ENCODE measurements at places on chromosomes 3 and 15.
A peak's percentile ranks its signal among the peaks of the same experiment; 100 is the strongest.

DNA sequence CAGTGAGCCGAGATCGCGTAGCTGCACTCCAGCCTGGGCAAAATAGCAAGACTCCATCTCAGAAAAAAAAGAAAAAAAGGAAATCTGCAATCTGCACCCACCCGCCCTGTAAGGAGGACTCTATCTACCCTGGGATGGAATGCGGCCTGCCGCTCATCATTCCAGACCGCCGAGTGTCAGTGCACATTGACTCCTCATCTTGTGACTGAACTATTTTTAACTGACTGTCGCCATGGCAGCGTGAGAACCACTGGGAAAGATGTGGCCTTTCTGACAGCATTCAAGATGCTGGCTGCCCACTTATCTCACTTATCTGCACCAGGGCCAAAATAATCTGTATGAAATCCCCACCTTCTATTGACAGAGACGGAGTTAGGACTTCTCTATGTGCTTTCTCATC is 38.8 kb upstream of the ANKRD34C start:
- no peak for DNase-seq

DNA sequence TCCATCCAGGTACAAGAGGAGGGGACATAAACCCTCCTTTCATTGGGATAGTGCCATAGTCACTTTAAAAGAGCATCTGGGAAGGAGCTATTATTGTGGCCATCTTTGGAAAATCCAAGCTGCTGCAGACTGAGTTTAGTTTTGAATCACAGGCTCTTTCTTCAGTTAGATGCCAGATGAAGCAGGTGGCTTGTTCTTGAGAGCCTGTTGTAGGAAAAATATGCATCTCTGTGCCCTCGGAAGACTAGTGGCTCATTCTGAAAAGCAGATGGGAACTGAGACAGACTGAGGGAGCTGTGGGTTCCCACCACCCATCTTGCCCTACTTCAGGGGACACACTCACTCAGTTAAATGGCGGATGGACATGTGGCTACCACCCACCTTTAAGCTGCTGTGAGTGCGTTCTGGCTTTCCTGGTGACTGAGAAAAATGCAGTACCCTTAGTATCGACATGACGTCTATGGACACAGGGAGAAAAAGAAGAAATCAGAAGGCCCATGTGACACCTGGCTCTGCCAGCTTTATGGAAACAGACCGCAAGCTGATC is 50.2 kb downstream of the RARB start:
- no peak for DNase-seq

DNA sequence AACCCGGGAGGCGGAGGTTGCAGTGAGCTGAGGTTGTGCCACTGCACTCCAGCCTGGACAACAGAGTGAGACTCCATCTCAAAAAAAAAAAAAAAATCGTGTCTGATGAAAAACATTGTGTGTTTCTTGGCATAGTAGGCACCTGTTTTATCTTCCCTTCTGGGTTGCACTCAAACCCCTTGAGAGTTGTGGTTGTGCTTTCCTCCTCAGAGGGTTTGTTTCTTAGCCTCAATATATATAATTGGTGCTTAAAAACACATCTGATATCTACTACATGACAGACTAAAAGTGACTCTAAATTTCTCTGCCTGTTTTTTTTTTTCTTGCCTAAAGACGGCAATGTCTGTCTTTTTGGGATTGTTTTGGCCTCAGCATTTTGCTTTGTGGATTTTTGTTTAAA is 7.6 kb downstream of the NR1D2 start:
- DNase-seq, result no peak

GRCh38 chr3:14305324-14305723 is 97.1 kb upstream of the SLC6A6 start:
- DNase-seq, result no peak

- DNase-seq, result no peak
Observed at GRCh38 chr15:39999538-40000200, 39.3 kb downstream of the SRP14 start.

- DNase-seq, result peak; percentile 23
Observed at GRCh38 chr3:176514297-176514696, 683.0 kb downstream of the TBL1XR1 start.

DNA sequence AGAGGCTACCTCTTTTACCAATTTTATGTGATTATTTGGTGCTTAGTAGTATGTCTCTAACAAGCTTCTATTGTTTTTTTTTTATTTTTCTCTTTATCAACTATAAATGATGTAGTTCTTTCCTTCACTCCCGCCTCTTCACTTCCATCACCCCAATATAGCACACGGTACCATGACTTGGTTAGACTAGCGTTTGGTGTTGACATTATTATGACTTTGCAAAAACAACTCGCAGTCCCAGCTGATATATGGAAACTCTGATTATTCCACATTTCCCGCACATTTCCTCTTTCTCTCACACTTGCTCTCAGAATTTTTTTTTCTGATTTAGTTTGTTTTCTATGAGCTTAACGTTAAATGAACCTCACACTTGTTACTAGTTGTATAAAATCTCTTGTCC is 162.2 kb downstream of the GREM1 start:
- no peak for DNase-seq

GRCh38 chr15:92244703-92245102 is 149.0 kb upstream of the ST8SIA2 start:
- DNase-seq, result no peak

DNA sequence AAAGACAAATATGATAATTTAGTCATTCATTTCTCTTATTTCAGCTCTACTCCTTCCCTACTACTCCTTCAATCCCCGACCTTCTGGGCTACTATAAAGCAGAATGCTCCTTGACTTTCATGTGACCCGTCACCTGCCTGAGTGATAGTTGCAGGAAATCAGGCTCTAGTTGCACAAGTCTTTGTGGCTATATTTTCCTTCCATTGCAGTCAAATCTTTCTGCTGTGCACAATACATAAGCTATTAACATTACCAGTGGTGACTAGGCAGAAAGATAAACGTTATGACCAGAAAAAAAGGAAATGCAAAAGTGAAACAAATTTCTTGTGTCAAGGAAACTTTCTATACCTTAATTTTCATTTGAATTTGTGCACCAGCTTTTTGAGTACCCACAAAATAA is 2.3 kb downstream of the SUCNR1 start:
- peak; percentile 15 for DNase-seq

DNA sequence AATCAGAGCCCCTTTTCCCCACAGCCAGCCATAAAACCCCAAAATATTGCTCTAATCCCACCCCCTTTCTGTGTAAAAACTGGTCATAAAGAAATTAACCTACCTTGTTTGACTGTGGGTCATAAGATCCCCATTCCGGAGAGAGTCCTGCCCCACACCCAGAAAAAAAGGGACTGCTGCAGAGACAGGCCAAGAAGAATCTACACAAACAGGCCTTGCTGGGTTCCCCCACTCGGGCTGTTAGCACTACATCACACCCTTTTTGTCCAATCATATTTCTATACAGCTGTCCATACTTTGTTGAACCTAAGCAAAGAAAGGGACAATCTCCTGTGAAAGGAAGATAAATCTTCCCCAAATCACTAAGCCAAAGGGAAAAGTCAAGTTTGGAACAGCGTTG is 84.4 kb upstream of the MFGE8 start:
- no peak for DNase-seq

GRCh38 chr3:169772897-169773816 is at the start of gene MYNN:
MYNN (plus strand) TSS chr3:169773396; CDS start chr3:169774296, 900 bp downstream.
- DNase-seq, result peak; percentile 94

- no peak for DNase-seq
Observed at GRCh38 chr3:72266016-72266370, 481.0 kb upstream of the PROK2 start.

GRCh38 chr3:52406231-52406661 is 38.7 kb downstream of the SEMA3G start:
- DNase-seq, result no peak

DNA sequence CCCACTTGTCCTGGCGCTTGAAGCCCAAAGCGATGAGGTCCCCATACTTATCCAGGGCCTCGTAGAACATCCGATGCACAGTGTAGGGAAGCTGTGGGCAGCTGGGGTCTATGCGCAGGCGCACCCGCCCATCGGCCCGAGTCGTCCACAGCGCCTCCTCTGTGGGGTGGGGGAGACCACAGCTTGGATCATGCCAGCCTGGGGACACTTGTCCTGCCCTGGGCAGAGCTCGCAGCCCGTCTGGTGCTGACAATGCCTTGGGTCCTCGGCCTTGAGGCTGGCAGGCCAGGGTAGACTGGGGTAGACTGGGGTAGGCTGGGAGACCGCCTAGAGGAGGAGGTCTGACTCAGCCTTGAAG is 39.8 kb downstream of the ACSBG1 start:
- DNase-seq, result no peak

DNA sequence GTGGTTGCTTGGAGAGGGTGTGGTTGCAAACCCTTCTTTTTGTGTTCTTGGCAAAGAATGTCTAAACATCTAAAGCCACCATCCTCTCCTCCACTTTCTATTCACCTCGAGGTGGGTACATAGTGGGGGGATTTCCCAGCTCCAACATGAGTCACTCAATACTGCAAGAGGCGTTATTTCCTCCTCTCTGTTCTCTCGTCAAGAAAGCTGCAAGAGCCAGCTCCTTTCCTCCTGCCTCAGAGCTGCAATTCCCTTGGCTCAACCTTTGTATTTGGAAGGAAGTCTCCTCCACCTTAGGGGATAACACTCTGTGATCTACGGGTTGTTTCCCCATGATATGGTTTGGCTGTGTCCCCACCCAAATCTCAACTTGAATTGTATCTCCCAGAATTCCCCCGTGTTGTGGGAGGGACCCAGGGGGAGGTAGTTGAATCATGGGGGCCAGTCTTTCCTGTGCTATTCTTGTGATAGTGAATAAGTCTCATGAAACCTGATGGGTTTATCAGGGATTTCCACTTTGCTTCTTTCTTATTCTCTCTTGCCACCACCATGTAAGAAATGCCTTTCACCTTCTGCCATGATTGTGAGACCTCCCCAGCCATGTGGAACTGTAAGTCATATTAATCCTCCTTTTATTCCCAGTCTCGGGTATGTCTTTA is 138.4 kb downstream of the PLCL2 start:
- DNase-seq, result peak; percentile 77

DNA sequence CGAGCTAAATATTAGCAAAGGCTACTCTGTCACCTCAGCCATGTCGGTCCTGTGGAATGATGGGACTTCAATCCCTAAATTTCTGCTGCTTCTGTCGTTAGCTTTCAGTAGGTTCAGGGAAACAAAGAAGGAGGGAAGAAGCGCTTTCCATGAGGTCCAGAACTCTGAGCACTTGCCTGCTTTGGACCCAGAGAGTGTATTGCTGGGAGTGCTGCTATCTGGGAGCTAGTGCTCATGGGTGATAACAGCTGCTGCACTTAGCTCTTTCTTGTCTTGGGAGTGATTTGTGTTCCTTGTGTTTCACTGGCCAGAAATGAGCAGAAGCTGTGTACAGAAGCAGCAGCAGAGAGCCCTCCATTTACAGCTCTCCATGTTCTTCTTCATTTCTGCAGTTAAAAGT is 369.8 kb downstream of the DIPK2A start:
- DNase-seq, result no peak

DNA sequence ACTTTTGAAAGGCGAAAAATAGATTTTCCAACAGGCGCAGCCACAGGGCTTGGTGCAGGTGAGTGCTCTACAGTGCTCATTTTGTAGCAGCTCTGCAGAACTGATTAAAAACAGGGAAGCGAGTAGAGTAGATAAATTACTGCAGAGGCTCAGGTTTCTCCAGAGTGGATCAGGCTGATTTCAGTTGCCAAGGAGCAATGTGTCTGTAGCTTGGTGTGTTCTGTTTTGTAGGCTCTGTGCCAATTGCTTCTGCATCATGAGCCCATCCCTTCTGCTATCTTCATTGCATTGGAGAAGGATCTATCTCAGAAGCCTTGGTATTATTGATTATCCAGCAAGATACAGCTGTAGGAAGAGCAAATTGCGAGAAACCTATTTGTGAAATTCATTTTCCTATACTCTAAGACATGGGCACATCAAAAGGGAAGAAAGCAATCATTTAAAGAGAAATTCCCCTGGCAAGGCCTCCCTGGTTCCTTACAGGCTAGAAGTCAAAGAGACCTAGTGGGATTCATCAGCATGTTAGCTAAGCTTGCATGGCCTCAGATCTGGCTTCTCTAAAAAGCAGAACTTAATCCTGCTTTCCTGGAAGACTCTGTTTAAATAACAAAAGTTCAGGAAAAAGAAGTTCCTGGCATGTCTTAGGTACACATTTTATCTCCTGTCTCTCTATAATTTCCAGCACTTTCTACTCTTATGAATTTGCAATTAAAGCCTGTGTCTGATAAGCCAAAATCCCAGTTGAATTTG is 432.4 kb upstream of the ATP10A start:
- no peak for DNase-seq

DNA sequence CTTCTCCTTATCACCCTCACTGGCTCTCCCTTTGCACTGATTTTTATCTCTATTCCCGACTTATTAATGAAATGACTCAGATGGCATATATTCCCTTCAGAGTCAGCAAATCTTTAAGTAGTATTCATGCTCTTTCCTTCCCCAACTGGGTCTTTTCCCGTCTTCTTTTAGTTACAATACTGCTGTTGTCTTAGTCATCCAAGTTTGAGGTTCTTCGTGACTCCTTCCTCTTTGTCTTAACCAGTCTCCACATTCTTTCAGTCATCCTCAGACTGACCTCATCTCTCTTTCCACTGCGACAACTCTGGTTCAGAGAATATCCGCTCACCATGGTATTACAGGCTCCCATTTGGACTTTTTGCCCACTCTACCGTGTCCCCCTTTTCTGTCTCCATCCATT is 12.4 kb downstream of the WDR5B start:
- no peak for DNase-seq

DNA sequence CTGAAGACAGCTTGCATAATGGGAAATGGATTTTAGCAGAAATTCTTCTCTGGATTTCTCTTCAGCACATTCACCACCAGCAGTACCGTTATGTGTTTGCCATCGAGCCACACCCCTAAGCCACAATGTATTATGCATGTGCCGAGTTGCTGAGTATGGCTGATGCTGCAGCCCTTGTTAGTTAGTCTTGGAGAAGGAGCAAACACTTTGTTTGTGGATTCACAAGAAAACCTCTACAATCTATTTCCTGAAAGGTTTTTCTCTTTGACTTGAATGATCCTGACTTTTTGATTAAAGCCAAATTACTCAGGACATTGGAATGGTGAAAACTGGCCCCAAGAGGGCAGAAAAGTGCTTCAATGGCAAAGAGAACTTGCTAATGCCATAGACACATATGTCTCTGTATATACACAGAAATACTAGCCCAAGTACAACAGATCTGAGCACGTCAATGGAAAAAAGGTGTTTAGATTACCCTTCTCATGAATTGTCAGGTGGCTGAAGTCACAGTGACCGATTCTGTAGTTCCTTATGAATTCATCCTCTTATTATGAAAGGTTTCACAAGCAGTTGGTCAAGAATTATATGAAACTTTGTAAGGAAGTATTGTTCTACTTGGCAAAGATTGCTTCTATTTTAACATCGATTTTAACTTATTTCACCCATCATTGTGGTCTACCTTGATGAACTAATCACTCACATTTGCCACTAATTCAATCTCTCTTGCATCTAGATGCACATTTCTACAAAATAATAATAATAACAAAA is 103.0 kb downstream of the P3H2 start:
- DNase-seq, result no peak

DNA sequence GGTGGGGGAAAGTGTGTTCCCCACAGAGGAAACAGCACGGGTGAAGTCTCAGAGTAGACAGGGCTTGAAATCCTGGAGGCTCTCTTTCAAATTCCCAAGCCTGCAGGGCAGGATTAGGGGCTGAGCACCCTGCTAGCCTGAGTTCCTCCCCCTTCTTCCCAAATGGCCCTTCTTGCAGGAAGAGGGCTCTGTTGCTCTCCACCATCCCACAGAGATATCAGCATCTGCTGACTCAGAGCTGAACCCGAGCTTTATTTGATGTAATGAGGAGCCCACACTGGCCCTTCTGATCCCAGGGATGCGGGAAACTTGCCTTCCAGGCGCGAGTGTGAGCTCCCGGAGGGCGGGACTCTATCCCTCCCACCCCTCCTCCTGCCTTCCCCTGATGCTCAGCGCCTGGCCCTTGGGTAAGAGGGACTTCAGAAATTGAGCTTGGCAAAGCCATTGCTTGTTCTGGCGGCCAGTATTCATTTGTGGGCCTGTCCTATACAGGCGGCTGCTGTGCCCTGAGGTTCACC is 1.4 kb upstream of the STRA6 start:
- no peak for DNase-seq
